ENCODE measurements at places on chromosomes 3 and 15.

DNA sequence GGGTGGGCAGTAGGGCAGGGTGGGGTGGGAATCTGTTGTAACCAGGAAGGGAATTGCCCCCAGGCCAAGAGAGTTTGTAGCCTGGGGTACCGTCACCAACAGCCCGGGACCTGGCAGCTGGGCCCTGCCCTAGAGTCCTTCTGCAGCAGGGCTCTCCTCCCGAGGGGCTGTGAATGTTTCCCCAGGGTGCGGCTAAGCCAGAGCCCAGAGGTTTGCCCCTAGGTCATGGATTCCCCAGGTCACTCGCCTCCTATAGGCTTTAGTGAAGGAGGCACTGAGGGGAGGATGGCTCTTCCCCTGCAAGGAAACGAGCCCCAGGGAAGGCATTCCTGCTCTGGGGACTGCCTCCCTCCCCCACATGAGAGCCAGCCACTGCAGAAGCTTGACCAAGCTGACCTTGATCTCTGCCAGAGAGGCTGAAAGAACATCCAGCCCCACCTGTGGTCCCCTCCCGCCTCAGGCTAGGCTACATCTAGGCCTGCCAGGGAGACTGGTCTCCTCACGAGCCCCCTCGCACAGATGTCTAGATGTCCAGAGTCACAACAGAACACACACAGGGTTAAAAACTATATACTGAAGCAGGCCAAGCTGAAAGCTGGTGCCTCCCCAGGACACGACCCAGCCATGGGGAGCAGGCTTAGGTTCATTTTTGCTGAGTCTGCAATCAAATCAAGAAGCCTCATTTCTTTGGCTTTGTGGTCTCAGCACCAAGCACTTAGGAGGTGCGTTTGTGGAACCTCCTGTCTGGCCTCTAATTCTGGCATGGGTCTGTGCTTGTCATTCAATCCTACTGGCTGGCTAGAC is 69.1 kb upstream of the TAMM41 start:
- DNase-seq: no peak

DNA sequence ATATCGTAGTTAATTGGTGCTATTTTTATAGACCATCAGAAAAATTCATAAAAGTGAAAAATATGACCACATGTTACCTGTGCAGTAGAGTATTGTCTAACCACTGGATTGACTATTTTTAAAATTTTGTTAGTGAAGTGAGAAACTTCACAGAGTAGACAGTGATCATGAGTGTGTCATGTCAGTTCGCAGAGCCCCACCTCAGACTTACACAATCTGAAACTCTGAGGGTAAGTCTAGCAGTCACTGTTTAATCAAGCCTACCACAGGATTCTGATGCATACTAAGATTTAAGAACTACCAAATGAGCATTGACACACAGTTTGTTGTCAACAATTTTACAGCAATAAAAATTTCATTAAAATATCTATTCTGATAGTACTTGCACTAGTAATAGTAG is 552.9 kb upstream of the SUCLG2 start:
- DNase-seq: no peak

- DNase-seq: no peak
These were observed 3.5 kb upstream of the FAM81A start for GRCh38 chr15:59434481-59434880.

GRCh38 chr3:115074502-115074901 is 72.6 kb downstream of the ZBTB20 start:
- no peak for DNase-seq

DNA sequence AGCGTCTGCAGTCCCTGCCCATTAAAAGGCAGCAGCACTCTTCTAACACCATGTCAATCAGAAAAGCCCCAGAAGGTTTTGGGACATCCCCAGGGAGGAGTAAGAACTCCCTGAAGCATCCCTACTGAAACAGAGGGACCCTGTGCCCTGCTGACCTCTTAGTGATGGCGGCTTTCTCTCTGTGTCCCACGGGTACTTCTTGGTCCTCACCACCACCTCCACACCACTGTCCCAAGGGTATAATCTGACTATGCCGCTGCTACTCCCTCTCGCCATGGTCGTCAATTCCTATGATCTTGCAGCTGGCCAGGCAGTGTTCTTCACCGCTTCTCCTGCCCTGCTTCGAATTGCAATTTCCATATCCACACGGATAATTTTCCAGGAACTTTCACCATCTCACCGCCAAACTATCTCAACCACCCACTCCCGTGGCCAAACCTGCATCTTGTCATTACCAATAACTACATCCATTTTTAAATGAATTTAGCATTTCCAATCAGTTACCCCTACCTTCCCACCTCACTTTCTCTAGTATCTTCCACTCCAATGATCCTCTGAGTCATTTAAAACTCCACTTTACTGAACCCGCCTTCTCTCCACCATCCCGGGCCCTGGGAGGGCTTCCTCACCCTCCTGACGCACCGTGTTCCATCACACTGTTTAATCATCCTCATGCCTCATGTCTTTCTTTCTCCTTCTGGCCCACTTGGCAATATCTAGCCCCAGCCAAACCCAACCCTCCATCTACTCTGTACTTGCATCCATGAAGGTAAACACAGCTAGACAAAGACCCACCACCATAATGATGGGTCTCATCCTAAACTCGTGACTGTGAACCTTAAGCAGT is 23.7 kb downstream of the PRR23E start:
- DNase-seq: no peak

- peak; percentile 73 for DNase-seq
These were observed at the start of gene PLCB2 for GRCh38 chr15:40307421-40308211. PLCB2 (minus strand) TSS chr15:40307935; CDS start chr15:40307672, 263 bp downstream.

DNA sequence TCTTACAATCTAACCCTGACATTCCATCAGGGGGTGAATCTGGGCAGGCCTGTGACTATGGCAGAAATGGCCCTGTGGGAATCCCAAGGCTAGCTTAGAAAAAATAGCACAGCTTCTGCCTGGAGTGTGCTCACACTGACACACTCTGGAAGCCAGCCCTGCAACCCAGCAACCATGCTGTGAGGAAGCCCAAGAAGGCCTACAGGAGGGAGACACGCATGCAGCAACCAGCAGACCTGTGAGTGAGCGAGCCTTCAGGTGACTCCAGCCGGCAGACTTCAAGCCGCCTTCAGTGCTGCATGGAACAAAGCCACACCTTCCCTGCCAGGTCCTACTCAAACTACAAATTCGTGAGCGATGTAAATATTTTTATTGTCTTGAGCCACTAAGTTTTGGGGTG is 26.1 kb downstream of the RAB6B start:
- no peak for DNase-seq

- no peak for DNase-seq
These were observed 13.3 kb downstream of the CPNE9 start for GRCh38 chr3:9716801-9717555.

Measured in CD4-positive, alpha-beta T cell treated with Interleukin-6 at 100 ng/mL for 8 hours (primary cell).